Renal cortical epithelial cell (primary cell): ENCODE measurements at places on chromosomes 16 and 17.

GRCh38 chr17:46901291-46901690, 21.7 kb upstream of the GOSR2 start:
- no peak for DNase-seq

GRCh38 chr16:10731790-10732189, 11.9 kb upstream of the NUBP1 start:
- DNase-seq, result no peak

DNA sequence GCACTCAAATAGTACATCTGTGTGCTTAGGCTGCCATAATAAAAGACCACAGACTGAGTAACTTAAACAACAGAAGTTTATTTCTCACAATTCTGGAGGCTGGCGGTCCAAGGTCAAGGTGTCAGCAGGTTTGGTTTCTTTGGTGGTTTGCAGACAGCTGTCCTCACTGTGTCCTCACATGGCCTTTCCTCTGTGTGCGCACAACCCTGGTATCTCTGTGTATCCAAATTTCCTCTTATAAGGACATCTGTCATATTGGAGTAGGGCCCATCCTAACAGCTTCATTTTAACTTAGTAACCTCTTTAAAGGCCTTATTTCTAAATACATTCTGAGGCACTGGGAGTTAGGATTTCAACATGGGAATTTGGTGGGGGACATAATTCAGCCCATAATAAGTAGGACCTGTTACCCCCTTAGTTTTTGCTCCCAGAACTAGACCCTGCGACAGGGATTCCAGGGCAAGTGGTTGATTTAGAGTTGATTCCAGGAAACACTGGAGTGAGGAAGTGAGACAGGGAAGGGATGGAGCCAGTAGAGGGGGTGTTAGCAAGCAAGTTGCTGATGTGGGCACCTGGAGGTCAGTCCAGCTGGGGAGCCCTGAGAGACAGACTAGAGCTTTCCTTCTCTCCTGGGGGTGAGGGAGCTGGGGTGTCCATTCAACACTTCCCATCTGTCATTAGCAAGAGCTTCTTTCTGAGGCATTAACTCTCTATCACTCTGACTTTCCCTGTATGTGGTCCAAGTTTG, 10.9 kb upstream of the ALKBH5 start:
- DNase-seq, result no peak

DNA sequence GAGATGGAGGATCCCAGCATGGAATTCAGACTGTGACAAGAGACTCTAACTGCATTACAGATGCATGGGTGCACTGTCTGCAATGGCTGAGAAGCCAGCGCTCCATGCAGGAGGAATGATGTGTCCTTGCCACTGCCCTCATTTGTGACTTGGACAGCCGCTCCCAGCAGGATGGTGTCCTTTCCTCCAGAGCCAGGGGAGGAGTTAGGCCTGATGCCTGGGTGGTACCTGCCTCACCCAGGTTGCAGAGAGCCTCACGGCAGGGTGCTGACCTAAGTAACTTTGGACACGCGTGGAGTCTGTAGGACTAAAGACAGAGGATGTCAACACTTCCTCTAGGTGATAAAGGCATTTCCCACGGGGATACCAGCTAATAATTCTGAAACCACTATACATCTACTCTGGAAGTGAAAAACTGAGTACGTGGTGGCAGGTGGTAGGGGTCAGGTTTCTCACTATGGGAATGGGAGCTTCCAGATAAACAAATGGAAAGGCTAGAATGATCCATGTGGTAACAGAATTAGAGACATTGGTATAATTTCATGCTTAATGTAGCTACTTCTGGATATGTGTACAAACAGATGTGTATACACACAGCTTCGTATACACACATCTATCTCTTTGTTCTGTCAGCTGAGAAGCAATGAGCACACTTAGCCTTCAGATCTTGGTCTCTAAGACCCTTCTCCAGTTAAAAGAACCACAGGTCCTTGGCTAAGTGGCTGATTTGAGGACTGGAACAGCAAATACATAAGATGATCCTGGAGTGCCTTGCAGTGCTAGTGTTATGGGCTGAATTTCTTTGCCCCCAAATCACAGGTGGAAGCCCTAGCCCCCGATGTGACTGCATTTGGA, 13.7 kb upstream of the CSNK1D start:
- no peak for DNase-seq

DNA sequence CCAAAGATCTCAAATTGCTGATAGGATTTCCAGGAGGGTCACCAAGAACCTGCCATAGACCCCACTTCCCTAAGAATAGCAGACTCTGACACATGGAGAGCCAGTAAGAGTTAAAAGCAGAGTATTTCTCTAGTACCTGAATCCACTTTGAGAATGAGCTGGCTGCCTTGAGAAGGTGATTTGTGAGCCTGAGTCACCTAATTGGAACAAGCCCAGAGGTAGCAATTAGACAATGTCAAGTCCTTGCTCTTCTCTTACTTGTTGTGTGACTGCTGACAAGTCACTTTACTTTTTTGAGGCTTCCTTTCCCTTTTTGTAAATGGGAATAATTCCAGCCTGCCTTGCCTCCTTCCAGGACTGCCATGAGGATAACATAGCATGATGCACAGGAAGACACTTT, 76.1 kb upstream of the ASIC2 start:
- DNase-seq, result no peak

DNA sequence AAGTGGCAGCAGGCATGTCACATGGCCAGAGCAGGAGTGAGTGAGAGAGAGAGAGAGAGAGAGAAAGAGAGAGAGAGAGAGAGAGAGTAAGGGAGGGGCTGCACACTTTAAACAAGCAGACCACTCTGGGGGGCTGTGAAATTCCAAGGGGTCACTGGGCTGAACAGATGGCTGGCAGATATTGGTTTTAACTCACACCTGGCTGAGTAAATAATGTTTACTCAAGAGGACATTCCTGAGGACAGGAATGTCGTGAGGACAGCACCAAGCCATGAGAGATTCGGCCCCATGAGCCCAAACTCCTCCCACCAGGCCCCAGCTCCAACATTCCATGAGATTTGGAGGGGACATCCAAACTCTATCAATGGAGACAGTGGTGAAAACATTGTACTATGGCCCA, 269.7 kb downstream of the CBLN1 start:
- DNase-seq, result no peak

- DNase-seq, result no peak
These were observed 70.8 kb downstream of the XPO6 start for GRCh38 chr16:28140788-28141618.

GRCh38 chr17:27531469-27531961, 75.3 kb downstream of the KSR1 start:
- no peak for DNase-seq

DNA sequence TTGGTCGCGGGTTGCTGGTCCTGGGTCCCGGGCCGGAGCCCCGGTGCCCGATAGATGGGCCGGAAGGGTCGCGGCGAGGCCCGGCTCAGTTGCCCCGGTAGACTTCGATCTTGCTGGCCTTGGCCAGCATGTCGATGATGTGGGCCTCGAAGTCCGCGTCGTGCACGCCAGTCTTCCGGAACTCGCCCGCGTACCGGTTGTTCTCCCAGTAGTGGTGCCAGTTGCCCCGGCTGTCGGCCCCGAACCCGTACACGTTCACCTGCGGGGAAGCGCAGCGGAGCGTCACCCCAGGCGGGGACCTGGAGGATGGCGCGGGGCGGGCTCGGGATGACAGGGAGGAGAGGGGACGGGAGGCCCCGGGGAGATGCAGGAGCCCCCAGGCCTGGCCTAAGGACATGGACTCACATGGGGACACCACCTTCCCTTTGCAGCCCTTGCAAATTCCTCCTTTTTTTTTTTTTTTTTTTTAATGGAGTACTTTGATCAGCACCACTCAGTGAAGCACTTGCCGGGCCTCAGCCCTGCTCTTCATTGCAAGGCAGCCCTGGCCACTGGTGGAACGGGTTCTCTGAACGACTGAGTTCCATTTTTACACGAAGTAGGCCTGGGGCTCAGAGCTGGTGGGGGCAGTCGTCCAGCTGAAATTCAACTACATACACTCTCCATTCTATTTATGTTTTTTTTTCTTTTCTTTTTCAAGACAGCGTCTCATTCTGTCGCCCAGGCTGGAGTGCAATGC, 35.1 kb downstream of the DDX19A start:
- DNase-seq, result no peak

- DNase-seq, result peak; percentile 3
These were observed 148.3 kb downstream of the CDH8 start for GRCh38 chr16:61887903-61888302.

GRCh38 chr16:48435906-48436305, 50.7 kb upstream of the SIAH1 start:
- DNase-seq, result no peak

GRCh38 chr16:87451563-87452210, 41.1 kb downstream of the ZCCHC14 start:
- no peak for DNase-seq

DNA sequence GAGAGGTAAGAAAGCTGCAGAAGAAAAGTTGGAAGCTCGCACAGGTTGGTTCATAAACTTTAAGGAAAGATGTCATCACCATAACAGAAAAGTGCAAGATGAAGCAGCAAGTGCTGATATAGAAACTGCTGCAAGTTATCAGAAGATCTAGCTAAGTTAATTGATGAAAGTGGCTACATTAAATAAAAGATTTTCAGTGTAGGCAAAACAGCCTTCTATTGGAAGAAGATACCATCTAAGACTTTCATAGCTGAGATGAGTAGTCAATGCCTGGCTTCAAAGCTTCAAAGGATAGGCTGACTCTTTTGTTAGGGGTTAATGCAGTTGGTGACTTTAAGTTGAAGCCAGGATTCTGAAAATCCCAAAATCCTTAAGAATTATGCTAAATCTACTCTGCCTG, 24.0 kb downstream of the CYLD start:
- no peak for DNase-seq

DNA sequence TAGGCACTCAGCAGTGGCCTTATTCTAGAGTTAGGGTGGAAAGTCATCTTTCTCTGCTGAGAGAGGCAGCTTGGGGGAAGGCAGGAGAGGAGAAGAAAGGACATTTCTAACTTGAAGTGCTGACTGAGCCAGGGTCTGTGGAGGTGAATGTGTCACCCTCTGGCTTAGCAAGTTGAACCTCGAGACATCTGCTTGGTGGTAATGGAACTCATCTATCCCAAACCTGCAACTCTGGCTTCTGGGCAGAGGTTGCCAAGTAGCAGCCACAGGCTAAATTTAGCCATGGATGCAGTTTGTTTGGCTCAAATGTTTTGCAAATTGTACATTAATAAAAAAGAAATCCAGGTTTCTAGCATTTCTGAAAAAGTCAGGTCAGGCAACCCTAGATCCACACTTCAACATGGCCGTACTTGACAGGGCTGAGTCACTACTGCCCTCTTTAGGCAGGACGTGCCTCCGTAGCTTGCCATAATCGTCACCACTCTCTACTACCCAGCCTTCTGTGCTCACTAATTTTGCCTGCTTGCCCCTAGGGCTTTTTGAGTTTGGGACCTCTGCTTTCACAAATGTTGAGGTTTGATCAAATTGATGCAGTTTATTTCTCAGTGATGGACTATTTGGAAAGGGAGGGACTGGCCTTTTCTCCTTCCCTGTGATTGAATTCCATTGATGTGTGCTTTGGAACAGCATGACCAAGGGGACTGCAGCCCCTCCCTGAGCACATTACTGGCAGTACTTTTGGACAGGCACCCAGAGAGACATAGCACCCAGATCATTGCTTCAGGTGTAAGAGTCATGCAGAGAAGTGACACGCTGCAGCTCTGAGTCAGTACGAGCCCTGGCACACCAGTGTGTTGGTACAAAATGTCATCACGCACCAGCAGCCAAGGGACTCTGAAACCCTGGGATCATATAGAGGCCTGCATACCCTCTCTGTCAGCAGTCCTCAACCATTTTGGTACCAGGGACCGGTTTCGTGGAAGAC, 5.2 kb downstream of the CDH13 start:
- DNase-seq, result no peak

DNA sequence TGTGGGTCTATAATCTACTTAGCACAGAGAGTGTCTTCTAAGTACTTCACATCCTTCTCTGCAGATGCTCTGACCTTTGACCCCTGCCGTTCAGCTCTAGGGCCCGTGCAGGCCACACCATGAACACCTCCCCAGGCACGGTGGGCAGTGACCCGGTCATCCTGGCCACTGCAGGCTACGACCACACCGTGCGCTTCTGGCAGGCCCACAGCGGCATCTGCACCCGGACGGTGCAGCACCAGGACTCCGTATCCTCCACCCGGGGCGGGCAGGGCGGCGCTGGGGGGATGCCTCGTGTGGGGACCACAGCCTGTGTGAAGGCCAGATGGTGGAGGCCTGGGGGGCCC, 686 bp downstream of the MLST8 start:
- DNase-seq, result peak; percentile 14

- no peak for DNase-seq
These were observed 1.4 kb upstream of the TXNDC11 start for GRCh38 chr16:11744075-11744470.

GRCh38 chr17:61545335-61545938, 45.6 kb downstream of the NACA2 start:
- no peak for DNase-seq

GRCh38 chr17:71976011-71976649, 144.7 kb upstream of the SOX9 start:
- DNase-seq, result peak; percentile 86

GRCh38 chr16:22375117-22375962, 921 bp upstream of the CDR2 start:
- no peak for DNase-seq

- no peak for DNase-seq
These were observed 9.7 kb downstream of the NEUROD2 start for GRCh38 chr17:39598047-39598481.

GRCh38 chr17:63716426-63716825, 16.5 kb upstream of the LIMD2 start:
- DNase-seq, result no peak

DNA sequence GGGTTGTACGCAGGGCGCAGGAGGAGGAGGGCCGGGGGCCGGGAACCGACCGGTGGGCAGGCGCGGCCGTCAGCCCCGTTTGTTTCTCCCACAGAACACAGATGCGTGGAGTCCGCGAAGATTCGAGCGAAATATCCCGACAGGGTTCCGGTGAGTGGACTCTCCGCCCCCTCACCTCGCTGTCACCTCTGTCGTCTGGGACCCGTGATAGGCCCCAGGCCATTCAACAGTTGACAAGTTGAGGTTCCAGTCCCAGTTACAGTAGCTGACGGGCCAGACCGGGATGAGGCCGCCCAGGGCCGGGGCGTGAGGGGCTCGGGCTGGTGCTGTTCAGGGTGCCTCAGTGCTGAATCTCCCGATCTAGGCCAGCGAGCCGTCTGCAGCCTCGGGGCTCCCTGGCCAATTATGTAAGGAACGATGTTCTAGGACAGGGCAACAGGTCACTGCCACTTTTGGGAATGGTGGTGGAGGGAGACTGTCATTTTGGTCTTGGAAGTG, 628 bp downstream of the GABARAPL2 start:
- no peak for DNase-seq

DNA sequence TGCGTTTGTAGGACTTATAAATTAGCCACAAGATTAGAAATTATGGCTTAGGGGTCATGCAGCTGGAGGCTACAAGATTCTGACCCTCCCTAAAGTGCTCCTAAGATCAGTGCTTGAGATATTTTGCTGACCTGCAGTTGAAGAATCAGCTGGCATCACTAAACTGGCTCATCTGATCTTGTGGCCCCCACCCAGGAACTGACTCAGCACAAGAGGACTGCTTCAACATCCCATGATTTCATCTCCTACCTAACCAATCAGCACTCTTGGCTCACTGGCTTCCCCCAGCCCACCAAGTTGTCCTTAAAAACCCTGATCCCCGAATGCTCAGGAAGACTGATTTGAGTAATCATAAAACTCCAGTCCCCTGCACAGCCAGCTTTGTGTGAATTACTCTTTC, 86.4 kb upstream of the ERCC4 start:
- DNase-seq, result no peak
